Progenitor cell of endocrine pancreas (in vitro differentiated cells): ENCODE measurements at places on chromosomes 4 and X.

DNA sequence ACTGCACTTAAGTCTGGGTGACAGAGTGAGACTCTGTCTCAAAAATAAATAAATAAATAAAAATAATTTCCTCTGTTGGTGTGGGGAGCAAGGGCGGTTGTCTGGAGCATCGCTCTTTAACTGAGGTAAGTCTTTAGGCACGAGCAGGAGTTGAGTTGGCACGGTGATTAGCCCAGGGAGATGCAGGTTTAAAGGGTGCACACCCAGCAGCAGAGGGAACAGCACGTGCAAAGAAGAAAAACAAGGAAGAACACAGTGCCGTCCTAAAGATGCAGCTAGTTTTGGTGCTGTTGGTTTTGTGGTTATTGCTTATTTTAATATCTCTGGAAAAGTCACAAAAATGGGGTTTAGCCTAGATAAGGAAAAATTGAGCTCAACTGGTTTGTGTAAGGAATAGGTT, 87.8 kb downstream of the DHX15 start:
- DNase-seq: no peak

GRCh38 chr4:22217480-22217879, 268.9 kb upstream of the KCNIP4 start:
- DNase-seq: no peak

DNA sequence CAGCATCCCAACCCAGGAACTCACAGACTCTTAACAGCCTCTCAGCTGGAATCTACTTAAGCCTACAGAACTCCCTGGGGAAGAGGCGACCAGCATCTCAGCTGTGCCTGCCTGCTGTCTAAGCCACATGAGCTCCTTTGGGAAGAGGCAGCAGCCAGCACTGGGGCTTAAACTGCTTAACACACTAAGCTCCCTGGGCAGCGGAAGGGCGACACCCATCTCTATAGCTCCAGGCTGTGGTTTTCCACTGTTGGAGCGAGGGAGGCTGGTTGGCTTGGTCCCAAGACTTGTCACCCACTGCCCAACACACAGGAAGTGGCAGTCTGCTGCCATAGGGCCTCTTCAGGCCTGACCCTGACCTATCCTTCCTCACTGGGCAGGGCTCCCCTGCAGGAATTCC, 1544.1 kb upstream of the ADGRL3 start:
- DNase-seq: no peak

- no peak for DNase-seq
Measured at GRCh38 chrX:147803948-147804347, 107.8 kb upstream of the FMR1 start.

- DNase-seq: no peak
Measured at GRCh38 chrX:23251043-23251442, 83.6 kb upstream of the PTCHD1 start.

GRCh38 chr4:170805352-170805751, 715.6 kb upstream of the AADAT start:
- DNase-seq: no peak

DNA sequence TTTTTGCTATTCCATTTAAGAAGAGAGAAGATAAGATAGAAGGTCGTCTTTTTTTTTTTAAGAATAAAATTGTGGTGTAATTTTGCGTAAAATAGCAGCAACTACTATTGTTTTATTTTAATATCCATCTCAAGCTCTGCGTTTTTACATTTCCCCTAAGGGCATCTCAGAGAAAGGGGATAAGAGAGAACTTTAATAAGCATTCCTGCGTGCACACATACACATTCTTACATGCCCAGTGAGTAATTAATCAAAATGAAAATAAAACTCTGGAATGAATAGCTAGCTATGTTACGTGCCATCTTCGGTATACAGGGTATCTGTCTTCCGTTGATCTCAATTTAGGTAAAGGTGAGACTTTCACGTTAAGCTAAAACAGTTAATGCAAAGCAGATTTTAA, 200.3 kb upstream of the TENM3 start:
- no peak for DNase-seq

DNA sequence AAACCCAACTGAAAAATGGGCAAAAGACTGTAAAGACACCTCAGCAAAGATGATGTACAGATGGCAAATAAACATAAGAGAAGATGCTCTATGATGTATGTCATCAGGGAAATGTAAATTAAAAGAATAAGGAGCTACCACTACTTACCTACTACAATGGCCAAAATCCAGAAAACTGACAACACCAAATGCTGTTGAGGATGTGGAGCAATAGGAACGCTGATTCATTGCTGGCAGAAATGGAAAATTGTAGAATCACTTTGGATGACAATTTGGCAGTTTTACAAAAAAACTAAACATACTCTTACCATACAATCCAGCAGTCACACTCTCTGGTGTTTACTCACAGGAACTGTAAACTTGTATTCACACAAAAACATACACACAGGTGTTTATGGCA, 222.3 kb upstream of the LDB2 start:
- DNase-seq: no peak
